CD8-positive, alpha-beta T cell (primary cell): ENCODE measurements at places on chromosomes 12 and 14.

GRCh38 chr12:32053881-32054624 lies 52.6 kb upstream of the BICD1 start:
- DNase-seq: no peak

DNA sequence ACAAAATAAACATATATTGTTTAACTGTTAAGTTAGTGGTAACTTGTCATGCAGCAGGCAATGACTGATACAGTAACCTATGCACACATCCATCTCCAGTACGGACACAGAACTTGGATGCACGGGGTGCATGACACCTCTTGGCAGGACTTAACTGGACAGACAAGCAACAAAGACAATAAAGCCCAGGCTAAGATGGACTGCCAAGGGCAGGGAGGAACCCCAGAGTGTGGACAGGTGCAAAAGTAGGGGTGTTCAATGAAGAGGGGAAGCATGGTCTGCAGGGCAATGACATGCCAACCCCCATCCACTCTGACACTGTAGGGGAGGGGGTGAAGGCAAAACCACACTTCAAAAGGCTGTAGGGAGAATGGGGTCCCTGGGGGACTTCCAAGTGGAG lies 11.7 kb downstream of the SSH1 start:
- no peak for DNase-seq

GRCh38 chr14:102817942-102818940 lies 41.0 kb downstream of the TRAF3 start:
- no peak for DNase-seq

DNA sequence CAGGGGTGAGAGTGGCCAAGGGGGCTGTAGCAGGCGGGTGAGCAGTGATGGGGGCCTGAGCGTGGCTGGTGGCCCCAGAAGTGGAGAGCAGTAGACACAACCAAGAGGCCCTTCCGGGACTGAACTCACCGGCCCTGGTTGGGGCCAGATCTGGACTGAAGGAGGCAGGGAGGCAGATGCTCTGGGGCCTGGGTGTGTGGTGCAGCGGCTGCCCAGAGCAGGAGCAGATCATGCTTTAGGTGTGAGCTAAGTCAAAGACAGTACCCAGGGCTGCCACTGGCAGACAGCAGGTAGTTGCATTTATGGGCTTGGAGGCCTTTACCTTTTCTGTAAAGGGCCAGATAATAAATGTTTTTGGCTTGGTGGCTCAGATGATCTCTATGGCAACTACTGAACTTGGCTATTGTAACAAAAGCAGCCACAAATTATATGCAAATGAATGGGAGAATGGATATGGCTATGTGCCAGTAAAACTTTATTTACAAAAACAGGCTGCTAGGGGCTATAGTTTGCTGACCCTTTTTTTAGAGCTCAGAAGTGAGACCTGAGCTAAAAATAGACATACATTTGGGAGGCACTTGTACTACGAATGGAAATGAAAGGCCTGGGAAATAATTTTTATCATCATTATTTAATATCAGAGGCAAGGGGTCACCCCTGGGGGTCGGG lies 25.6 kb downstream of the SETD1B start:
- DNase-seq: no peak

DNA sequence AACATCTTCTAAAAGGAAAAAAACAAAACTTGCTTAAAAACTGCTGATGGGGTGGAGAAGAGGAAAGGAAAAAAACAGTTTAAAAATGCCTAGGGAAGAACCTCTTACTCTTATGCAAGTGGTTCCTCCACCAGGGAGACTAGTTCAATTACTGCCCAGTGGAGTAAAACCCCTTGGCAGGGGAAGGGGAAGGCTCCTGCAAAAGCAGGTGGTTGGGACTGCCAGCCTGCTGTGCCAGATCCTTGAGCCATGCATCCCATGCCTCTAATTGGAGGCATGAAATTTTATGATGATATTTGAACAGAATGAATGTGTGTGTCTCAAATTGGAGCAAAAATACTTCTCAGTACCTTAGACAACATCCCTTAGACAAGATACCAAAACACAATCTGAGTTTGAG lies 118.8 kb downstream of the FSCB start:
- DNase-seq: no peak

GRCh38 chr12:27293463-27293862 lies 39.2 kb upstream of the BMAL2 start:
- DNase-seq: no peak

DNA sequence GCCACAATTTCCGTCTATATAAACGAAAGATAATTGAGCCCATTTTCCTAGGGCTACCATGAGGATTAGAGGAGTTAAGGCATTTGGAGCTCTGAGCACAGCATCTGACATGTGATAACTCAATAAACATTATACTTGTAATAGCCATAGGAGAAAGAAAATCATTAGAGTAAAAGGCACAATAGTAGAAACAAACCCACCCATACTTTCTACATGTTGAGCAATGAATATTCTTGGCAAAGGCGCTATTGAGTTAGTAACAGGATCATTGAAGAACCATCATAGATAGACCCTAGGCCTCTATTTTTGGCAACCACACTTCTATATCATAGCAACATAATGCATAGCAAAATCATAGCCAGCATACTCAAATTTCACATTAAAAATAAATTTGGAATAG lies 664.1 kb downstream of the NOVA1 start:
- DNase-seq: no peak

- no peak for DNase-seq
Observed at GRCh38 chr12:96803969-96804368, 103.1 kb upstream of the NEDD1 start.

- DNase-seq: no peak
Observed at GRCh38 chr12:89827592-89827991, 119.0 kb upstream of the ATP2B1 start.

DNA sequence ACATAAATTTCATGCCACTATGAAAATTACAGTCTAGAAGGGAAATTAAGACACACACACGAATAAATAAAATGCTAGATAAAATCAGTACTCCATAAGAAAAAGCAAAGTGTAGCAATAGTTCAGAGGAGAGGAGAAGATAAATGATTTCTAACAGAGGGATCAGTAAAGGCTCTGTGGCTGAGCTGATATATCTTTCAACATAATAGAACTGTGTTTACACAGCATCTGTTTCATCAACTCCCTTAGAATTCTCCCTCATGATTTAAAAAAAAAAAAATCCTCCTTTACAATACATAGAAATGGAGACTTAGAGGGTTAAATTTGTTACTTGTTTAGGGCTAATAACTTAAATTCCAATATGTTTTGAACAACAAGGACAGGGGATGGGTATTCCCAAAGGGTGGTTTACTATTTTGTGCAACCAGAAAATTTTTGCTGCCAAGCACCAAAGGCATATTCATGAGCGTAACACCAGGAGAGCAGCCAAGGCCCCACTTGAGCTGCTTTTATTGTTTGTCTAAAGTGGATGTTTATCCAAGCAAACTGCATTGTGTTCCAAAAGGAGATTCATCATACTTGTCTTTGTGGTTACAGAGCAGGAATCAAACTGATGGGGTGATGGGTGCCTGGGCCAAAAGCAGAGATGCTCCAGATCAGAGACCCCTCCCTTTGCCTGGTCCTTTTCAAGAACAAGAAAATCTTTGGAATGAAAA lies 162.7 kb downstream of the BMP4 start:
- no peak for DNase-seq

GRCh38 chr14:52258783-52259182 lies 8.7 kb upstream of the PTGDR start:
- no peak for DNase-seq

DNA sequence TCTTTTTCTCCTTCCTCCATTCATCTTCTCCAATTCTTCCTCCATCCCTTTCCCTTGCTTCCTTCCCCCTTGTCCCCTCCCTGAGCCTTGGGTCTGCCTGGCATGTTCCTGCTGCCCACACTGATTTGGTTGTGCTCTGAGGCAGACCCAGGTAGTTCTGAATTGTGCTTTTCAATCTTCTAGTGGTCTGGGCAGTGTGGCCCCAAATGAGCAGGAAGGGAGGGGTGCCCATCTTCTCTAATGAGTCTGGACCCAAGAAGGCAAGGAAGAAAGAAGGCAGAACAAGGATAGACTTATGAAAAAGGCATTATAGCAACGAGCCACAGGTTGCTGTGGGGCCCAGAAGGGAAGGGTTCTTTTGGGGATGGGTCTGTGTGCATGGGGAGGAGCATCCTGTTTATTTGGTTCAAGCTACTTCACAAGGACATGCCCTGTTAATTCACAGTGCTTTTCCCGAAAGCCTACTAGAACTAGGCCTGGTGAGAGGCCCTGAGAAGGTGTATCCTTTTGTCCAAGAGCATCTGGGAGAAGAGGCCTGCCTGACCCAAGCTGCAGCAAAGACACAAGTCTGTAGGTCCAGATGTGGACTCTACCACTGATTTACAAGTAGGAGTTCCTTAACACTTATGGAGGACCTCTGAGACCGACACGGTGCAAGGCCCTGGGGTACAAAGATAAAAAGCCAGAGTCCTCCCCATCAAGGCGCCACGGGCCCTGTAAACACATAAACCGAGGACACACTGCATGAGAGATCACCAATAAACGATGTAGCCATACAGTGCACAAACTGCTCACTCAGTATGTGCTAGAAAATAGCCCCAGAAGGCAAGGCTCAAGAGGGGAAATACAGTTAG lies 1.1 kb upstream of the SUSD6 start:
- no peak for DNase-seq

GRCh38 chr14:29668201-29668600 lies 259.4 kb downstream of the PRKD1 start:
- no peak for DNase-seq

DNA sequence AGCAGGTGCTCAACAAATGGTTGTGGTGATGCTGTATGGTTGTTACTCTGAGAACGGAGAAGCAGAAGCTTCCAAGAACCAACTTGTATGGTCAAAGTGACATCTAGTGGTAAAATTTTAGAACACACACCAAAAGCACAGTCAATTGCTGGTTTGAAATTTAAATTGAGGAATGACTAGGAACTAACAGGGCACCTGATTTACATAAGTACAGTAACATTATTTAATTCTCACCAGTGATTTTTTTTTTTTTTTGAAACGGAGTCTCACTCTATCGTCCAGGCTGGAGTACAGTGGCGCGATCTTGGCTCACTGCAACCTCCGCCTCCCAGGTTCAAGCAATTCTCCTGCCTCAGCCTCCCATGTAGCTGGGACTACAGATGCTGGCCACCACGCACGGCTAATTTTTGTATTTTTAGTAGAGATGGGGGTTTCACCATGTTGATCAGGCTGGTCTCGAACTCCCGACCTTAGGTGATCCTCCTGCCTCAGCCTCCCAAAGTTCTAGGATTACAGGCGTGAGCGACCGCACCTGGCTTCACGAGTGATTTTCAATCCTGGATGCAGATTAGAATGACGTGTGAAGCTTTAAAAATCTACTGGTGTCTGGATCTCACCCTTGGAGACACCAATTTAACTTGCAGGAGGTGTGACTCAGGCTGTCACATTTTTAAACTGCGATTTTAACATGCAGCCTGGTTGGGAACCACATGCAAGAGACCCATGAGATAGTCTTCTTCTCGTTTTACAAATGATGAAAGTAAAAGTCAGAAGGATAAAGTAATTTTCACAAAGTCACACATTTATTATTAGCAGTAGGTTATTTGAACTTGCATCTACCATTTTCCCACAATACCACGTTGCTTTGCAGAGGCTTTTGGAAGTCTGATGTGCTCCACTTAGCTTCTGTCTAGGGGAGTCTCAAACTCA lies 14.1 kb upstream of the NUMB start:
- no peak for DNase-seq

GRCh38 chr12:102702447-102703114 lies 214.5 kb downstream of the PAH start:
- no peak for DNase-seq
